ENCODE measurements at places on chromosomes 5 and 9.

- DNase-seq, result no peak
Observed at GRCh38 chr5:957748-958485, 50.7 kb upstream of the NKD2 start.

- no peak for DNase-seq
Observed at GRCh38 chr9:129258823-129259301, 80.8 kb upstream of the IER5L start.

GRCh38 chr5:148352696-148353095 lies 17.3 kb downstream of the SPINK9 start:
- no peak for DNase-seq

DNA sequence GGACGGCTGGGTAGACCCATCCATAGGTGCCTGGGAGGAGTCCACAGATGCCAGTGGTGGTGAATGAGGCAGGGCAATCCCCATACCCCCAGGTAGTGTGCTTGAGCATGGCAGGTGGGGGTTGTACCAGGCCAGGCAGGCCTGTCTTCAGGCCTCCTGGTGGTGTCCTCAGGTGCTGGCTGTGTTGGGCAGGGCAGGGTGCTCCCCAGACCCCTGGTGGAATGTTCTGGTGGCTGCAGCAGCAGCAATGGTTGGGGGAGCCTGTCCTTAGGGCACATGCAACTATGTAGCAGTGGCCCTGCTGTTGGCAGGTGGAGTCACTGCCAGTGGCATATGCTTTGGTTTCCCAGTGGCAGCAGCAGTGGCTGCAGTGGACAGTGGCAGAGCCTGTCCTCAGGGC lies 10.0 kb downstream of the ALG2 start:
- no peak for DNase-seq

GRCh38 chr9:128887914-128888350 lies 6.0 kb downstream of the LRRC8A start:
- DNase-seq, result no peak

DNA sequence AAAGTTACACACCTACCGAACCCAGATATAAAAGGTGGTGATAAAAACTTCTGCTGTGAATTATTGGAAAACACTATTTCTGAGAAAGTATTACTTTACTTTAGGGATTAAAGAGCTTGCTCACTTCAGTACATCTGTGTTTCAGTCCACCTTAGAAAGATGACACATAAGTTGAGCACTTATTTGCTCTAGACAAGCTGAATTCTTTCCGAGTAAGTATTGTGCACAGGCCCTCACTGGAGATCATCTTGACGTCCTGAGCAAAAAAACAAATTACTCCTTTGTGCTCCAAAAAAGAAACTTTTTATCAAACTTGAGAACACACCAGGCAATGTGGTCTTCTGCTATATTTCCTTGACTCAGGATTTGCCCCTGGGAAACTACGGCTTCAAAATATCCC lies 231.0 kb upstream of the GRAMD2B start:
- DNase-seq, result no peak

DNA sequence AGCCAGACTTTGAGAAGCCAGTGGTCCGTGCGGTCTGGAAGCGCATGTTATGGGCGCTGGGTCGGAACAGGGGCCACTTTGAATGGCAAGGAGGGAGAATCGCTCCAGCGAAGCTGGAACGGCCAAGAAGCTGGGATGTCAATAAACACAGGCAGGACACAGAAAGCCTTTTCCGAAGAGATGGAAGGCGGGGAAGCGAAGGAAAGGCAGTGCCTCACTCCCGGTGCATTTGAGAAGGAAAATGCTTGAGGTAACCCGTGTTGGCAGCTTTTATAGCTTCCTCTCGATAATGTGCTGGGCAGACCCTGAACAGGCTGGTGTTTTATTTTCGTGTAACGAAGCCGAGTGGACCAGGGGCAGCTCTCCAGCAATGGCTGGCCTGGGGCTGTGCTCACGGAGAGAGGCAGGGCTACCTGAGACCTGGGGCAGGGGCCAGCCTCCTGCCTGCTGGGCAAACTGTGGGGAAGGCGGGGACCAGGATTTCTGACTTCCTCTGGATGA lies 84.2 kb upstream of the SPRY4 start:
- no peak for DNase-seq

DNA sequence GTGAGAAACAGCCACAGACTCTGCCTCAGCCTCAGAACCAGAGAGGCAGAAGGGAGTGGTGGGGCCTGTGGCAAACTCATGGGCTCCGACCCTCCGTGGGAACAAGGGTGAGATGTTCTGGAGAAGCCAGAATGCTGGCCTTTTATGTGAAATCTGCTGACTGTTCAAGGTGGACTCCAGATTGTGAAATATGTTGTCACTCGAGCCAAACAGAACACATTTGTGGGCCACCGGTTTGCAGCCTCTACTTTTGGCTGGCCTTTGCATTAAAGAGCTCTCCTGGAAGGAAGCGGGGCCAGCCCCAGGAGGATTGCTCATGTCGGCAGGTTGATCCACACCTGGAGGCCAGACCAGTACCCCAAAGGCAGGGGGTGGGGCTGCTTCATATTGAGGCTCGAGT lies 62.4 kb downstream of the ERGIC1 start:
- no peak for DNase-seq

DNA sequence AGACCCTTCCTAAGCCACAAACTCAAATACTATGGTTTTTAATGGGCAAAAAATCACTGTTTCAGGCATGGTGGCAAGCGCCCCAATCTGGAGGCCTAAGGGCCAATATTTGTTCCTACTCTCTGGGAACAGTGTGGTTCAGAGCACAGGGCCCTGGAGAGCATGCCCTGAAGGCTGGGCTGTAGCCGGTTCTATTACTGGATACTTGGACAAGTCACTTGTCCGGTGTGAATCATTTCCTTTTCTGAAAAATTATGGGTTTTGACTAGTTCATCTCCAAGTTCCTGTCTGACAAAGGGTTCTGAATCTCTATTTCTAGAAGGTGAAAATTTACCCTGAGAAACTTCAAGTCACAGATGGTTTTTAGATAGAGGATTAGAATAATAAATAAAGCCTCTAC lies 75.0 kb downstream of the OTULIN start:
- DNase-seq, result no peak

DNA sequence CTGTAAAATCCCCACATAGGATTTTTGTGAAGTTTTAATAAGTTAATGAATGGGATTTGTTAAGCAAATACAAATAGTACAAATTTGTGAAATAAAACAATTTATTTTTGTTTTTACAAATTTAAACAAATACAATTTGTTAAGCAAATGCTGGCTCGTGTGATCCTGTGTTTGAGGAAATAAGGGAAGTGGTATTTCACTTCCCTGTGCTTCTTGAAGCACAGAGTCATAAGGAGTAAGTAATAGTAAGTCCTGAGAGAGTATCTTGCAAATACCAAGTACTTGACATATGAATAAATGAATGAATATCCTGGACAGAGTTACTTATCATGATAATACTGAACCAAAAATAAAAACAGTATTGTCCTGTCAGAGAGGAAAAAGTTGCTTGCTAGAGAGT lies 9.1 kb downstream of the SMIM3 start:
- no peak for DNase-seq

- no peak for DNase-seq
Observed at GRCh38 chr9:8907868-8908267, 1108.3 kb upstream of the DMAC1 start.
